ENCODE measurements at places on chromosomes 1 and 21.
A peak's percentile ranks its signal among the peaks of the same experiment; 100 is the strongest.

GRCh38 chr1:151995774-151996173, 2.1 kb upstream of the S100A10 start:
- no peak for DNase-seq

DNA sequence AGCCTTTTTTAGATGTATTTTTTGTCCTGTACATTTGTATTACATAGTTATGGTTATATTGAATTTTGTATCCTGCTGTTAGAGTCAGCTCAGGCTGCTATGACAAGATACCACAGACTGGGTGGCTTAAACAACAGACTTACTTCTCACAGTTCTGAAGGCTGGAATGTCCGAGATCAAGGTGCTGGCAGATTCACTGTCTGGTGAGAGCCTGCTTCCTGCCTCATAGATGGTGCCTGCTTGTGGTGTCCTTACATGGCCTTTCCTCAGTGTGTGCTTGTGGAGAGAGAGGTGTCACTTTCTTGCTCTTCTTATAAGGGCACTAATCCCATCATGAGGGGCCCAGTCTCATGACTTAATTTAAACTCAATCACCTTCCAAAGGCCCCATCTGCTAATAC, 23.1 kb upstream of the MYSM1 start:
- no peak for DNase-seq

- DNase-seq: no peak
Measured at GRCh38 chr1:182841368-182841988, 2.3 kb downstream of the DHX9 start.

- no peak for DNase-seq
Measured at GRCh38 chr1:186146974-186147373, 228.1 kb downstream of the TPR start.

GRCh38 chr21:38325216-38325615, 68.4 kb downstream of the KCNJ15 start:
- no peak for DNase-seq

- DNase-seq: no peak
Measured at GRCh38 chr1:116356673-116357072, 16.4 kb upstream of the ATP1A1 start.

DNA sequence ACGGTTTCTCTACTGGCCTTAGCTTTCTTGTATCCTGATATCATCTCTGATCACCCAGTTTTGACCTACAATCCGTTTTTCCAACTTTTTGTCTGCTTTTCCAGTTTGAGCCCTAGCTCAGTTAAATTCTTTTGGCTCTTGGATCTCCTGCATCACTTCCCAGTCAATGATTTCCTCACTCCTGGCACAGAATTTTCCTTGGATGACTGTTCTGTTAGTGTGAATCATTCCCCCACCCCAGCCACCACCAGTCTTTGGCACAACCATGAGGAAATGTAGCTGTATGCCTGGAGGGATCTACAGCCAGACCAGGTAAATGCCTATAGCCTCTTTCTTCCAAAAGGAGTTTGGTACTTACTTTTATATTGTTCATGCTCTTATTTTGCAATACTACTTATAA, 187.2 kb upstream of the PTGFR start:
- DNase-seq: peak; percentile 81

DNA sequence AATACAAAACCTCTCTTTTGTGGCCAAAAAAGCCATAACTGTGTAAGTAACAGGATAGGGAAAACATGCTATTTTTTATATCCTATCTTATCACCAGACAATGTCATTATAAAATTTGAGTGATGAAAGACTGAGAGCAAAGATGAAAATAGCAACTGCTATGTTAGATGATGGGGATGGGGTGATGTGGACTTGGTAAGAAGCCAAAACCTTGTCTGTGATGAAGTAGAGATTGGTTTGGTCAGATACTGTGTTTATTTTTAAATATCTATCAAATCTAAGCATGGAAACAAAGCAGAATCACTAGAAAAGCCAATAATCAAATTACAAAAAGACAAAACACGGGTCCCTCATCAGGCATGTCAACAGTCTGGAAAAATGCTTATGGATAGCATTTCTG, 631.1 kb upstream of the NR5A2 start:
- no peak for DNase-seq

- DNase-seq: peak; percentile 7
Measured at GRCh38 chr1:157852476-157852875, 10.9 kb upstream of the CD5L start.

DNA sequence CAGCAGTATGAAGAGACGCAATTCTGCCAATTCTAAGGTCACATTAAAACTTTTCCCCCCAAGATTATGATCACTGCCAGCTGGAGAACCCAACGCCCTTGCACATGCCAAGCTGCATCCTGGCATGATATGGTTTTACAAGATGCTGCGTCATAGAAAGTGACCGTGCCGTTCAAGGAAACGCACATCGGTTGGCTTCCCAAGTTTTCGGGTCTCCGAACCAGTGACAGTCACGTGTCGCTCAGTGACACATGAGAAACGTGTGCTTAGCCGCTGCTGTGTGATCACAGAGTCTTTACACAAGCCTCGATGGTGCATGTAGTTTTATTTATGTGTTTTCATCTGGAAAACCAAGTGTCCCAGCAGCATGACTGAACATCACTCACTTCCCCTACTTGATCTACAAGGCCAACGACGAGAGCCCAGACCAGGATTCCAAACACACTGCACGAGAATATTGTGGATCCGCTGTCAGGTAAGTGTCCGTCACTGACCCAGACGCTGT, 7.4 kb downstream of the SMIM1 start:
- DNase-seq: no peak

DNA sequence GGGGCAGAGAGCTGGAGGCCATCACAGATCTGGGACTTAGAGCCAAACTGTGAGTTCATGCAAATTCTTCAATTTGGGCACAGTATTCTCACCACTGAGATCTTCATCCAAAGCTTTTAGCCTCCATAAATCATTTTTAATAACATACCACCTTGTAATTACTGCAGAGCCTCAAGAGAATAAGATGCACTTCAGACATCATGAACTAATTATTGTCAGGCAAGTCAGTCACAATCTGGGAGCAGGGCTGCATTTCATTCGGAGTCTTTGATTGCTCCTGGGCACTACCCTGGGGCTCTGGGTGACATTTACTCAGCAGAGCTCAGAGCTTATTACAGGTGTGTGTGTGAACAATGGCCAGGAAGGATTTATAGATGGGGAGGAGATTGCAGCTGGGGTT, 623.7 kb downstream of the PTPRU start:
- DNase-seq: no peak

DNA sequence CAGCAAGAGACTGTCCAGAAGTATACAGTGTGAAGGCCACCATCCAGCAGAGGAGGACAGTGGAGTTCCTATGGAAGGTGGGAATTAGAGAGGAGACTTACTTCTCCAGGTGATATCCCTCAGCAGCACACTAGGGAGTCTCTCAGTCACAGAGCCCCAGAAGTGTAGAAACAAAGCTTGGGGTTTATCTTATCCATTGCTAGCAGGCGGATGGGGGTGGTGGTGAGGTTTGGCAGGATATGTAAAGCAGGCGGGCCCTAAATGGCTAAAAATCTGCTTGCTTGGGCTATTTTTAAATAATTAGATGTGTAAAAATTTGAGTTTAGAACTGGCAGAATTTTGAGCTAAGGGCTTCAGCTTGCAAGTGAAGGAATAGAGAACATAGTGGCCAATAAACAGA, 50.1 kb upstream of the RGS18 start:
- no peak for DNase-seq

DNA sequence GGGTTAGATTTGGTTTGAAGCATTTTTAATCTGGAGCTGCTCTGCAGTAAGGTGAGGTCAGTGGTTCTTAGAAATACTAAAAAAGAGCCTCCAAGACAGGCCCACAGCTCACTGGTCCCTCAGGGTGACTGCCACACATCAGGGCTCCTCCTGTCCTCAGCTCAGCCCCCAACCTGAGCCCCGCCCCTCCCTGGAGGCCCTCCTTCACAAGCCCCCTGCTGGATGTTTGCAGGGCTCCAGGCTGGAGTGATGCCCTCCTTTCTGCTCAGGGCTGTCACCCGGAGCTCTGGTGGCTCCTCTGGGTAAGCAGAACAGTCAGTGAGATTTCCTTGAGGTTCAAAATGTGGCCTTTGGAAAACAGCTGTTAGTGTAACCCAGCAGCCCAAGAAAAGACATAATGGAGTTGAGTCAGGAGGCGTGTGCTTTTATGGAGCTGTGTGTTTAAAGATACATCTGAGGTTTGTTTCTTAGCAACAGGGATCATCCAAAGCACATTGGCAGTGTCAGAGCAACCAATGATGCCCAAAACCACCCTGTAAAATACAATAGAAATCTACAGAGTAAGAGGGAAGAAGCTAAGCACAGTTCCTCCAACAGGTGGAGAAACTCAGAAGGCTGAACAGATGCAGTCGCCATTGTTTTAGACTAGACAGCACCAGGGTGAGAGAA, 21.4 kb downstream of the STUM start:
- DNase-seq: no peak

GRCh38 chr1:37593726-37594125, 2.0 kb downstream of the GNL2 start:
- DNase-seq: no peak

DNA sequence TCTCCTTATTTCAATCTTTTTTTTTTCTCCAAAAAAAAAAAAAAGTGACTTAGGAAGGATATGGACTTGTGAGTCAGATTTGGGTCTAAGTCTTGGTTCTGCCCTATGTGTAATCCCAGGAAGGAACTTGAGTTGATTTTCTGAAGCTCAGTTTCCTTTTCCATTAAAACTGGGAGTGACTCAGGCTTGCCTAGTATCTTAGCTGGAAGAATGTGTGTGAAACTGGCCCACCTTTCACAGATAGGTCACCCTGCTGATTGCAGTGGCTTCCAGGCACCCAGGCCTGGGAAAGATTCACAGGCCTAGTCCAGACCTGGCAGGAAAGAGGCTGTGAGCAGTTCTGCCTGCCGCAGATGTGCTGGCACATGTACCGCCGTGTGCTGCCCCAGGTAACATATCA, 218.3 kb upstream of the HOOK1 start:
- DNase-seq: peak; percentile 7

DNA sequence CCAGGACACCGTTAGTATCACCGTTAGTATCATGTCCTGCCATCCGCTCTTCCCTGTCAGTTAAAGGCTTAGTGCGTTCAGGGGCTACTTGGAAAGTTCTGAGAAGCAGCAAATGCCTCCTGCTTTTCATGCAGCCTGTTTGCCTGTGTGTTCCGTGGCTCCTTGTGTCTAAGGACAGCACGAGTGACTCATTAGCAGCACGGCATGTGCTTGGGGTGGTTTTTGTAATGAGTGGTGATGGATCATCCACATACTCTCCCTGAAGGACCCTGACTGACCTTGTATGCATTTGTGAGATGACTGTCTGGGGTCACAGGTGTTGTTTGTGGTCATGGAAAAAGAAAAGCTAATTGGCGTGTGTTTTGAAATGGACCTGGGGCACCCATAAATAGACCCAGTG, 221.9 kb downstream of the PBX1 start:
- peak; percentile 49 for DNase-seq

- DNase-seq: no peak
Measured at GRCh38 chr1:201508809-201509208, 1.9 kb upstream of the CSRP1 start.

DNA sequence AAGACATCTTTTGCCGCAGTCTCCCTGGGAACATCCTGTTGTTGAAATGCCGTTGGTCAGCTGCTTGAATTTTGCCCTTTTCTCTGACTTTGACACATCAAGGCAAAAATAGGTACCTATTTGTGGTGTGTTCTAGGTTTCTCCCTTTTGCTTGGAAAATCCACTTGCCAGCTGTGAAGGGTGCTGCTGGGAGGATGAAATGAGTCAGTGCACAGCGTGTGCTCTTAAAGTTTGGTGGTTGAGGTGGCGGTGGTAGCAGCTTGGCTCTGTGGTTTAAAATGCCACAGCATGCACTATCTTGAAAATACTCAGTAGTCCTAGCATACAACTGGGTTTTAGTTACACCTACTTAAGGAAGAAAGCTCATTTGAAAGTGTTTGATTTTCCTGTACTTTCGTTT, 183.8 kb downstream of the DHRS3 start:
- DNase-seq: no peak

- no peak for DNase-seq
Measured at GRCh38 chr21:34974162-34974981, 74.7 kb downstream of the RUNX1 start.

- DNase-seq: no peak
Measured at GRCh38 chr21:43207868-43208267, 39.1 kb downstream of the CRYAA start.

- DNase-seq: no peak
Measured at GRCh38 chr1:117138561-117138960, 17.0 kb upstream of the TRIM45 start.

DNA sequence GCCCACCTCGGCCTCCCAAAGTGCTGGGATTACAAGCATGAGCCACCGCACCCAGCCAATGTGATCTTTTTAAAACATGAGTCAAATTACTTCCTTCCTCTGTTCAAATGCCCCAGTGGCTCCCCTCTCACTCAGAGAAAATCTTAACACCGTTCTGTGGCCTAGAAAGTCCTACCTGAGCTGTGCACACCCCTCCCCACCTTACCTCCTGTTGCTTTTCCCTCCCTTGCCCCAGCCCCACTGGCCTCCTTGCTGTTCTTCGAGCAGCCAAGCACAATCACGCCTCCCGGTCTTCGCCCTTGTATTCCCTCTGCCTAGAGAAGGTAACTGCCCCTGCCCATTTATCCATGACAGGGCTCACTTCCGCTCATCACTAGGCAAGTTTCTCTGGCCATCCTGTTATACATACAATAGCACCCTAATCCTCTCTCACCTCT, 62.6 kb upstream of the RPL11 start:
- no peak for DNase-seq

GRCh38 chr1:178434899-178435435, 61.8 kb downstream of the CLEC20A start:
- no peak for DNase-seq

DNA sequence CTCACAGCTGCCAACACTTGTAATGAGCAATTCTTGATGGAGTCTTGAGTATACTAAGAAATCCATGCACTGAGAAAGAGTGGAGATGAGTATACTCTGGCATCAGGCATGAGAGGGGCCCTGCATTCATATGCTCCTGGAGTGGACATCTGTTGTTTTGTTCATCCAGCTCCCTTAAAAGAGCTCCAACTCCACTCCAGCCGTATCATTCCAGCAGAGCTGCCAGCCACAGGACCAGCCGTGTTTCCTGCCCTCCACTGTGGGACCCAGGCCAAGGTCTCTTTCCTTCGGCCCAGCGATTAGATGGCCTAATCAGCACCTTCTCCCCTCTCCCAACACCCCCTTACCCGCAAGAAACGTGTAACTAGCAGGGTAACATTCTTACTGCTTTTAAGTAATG, 144.5 kb downstream of the OMA1 start:
- DNase-seq: no peak

- DNase-seq: no peak
Measured at GRCh38 chr21:45084881-45085536, 10.6 kb downstream of the ADARB1 start.

DNA sequence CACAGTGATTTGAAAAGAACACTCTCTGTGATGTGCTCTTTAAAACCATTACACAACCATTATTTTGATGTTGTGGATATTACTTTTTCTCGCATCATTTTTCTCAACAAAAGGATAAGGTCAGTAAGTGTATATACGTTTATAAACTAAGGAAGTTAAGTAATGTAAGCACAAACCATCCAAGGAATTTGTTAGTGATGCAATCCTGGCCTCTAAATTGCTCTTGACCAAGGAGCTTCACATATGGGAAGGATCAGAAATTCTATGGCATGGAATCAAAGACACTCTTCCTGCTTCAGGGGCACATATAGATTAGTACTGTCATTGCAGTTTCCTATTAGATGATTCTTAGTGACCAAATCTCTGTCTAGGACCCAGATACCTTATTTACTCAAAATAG, 3.6 kb upstream of the PPP2R5A start:
- DNase-seq: peak; percentile 66
